ENCODE measurements at places on chromosomes 3 and 15.
A peak's percentile ranks its signal among the peaks of the same experiment; 100 is the strongest.

- DNase-seq = peak; percentile 67
Measured at GRCh38 chr15:39589815-39590644, 9.2 kb downstream of the THBS1 start.

DNA sequence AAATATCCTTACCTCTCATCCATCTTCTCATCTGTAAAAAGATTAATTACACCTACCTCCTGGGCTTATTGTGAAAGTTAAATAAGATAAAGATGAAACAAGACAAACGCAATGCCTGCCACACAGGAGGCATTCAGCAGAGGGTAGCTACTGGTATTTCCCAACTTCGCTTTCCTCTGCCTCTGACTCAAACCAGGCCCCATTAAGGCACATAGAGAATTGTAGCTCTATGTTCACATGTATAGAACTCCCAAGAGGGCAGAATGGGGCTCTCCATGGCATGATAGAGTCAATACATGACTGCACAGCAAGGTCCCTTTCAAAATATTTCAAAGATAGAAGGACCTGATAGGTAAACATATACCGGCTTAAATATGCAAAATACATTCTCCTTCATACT, 1.4 kb downstream of the LYSMD2 start:
- DNase-seq = no peak

- no peak for DNase-seq
Measured at GRCh38 chr3:53551324-53551723, 56.9 kb downstream of the CACNA1D start.

DNA sequence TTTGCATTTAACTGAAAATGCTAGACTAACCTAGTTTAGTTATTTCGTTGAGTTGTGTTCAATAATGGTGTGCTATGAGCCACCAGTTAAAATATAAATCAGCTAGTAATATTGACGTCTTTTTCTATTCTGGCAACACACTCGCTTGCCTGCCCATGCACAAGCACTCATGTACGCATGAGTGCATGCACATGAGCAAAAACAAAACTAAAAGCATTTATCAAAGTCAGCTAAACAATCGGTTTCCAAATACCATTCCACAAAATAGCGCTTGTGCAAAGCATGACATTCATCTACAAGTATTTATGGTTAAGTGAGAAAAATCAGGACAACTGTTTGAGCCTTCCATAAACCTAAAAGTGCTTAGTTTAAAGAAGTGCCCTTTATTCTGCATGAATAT, 13.1 kb upstream of the SAMMSON start:
- no peak for DNase-seq

GRCh38 chr3:127370906-127371305, 83.1 kb upstream of the PRR20G start:
- no peak for DNase-seq

- DNase-seq = no peak
Measured at GRCh38 chr15:60134609-60135008, 130.5 kb downstream of the FOXB1 start.

DNA sequence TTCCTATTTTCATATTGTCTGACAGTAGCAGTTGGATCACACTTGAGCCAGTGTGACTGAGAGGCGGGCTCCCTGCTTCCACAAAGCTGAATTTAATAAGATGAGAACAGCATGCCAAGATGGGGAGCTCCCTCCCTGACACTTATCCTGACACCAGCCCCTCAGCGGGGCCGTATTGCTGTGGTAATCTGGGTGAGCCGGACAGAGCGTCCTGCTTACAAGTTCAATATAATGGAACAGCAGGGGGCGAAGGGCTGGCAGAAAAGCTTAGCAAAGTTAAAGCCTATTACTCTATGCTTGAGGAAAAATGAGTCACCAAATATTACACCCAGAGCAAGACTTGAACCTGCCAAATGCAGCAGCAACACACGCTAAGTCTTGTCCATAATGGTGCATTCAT, 163.8 kb upstream of the CMC1 start:
- peak; percentile 36 for DNase-seq

DNA sequence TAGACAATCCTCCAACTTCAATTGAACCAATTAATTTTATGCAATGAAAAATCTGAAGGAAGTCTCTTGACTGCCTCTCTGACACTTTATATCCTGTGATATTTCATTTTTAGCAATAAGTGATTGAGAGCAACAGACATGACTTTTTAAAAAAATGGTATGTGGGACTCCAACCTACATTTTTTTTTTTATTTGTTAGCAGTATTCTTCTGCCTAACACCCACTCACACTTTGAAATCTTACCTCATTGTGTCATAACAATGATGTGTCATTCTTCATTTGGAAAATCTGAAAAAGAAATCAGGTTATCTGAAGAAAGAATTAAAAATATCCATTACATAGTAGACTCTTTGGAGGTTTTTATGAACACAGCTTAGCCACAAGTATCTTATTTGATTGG, 541.3 kb upstream of the KCNMB2 start:
- DNase-seq = no peak

DNA sequence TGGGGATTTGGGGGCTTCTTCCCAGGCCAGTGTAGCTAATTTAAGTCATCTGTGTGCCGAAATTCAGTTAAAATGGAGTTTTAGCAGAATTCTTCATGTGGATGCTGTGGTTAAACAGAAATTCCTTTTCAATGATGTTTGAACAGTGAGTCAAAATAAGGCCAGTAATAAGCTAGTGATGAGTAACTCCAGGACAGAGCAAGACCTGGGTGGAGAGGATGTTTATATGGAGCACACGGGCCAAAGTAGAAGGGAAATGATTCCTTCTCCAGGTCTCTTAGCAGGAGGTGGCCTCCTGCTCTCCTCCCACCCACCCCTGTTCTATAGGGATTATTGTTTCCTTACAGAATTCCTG, 31.9 kb upstream of the UACA start:
- DNase-seq = peak; percentile 82

DNA sequence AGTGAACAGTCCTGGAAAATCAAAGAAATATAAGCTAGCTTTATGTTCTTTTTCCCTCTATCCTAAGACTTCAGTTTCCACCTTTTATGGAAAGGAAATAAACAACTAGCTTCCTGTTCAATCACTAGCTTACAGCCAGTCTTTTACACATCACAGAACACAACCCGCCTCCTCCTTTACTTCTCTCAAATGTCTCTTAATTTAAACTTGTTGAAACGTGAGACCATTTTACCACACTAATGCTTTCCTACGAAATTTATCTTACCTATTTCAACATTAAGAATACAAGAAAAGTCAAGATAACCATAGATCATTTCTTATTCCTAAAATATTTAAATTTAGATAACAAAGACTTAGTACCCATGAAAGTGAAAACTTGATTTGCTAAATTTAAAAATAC, 6.2 kb downstream of the PRTG start:
- no peak for DNase-seq

DNA sequence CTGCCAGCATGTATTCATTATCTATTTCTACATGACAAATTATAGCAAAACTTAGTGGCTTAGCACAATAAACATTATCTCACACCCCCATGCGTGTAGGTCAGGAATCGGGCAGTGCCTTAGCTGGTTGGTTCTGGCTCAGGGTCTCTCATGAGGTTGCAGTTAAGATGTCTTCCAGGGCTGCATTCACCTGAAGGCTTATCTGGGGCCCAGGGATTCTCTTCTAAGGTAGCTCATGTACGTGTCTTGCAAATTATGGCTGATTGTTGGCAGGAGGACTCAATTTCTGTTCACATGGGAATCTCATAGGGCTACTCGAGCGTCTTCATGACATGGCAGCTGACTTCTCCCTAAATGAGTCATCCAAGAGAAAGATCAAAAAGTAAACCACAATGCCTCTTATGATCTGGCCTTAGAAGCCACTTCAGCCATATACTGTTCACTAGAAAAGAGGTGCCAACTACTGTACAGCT, 42.9 kb upstream of the TSC22D2 start:
- DNase-seq = peak; percentile 41

- no peak for DNase-seq
Measured at GRCh38 chr3:34109846-34110245, 311.4 kb downstream of the PDCD6IP start.

DNA sequence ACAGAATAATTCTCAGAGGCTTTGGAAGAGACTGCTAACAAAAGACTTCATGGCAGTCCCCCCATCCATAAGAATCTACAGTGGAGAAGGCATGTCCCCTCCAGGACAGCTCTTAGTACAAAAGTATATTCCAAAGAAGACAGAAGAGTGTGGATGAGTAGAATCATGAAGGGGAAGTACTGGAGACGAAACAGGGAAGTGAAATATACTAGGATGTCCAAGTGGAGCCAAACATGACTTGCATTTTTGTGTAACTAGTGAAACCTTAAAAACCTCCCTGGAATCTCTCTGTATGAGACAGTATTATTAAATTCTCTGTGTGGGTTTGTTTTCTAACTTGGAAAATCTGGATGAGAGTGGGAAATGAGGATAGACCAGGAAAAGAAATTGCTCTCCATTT, 312.4 kb downstream of the RSL24D1 start:
- no peak for DNase-seq

DNA sequence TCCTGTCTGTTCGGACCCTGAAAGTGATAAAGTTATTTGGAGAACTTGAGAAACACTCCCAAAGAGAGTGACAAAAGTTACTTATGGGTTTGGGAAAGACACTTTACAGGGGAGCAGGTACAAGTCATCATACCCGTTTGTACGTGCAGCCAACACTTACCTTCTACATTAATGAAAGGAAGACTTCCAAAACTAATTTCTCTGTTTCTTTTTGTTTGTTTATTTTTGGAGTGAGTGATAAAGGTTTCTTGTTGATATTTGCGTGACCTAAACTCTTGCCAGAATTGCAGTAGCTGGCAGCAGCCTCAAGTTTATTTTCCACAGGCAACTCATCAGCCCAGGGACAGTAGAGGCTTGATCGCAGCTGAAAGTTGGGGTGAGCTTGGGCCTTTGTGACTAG, 8.4 kb downstream of the ABHD2 start:
- peak; percentile 45 for DNase-seq

DNA sequence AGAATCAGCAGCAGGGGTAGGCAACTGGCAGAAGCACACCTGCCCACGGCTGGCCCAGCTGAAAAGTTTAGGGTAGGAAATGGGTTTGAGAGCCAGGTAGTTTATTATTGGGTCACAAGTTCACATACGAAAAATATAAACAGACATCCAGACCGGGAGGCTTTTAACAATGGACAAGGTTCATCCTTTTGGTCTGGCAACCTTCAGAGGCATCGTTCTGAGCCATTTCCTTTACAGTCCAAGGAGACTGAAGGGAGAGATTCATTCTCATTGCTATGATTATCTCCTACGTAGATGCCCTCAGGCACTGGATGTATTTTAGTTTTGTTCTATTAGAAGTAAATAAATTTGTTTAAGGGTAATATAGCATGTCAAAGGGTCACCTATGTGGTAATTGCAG, 248.0 kb upstream of the THBS1 start:
- no peak for DNase-seq

GRCh38 chr3:82927309-82928253, 1166.1 kb upstream of the GBE1 start:
- DNase-seq = no peak

DNA sequence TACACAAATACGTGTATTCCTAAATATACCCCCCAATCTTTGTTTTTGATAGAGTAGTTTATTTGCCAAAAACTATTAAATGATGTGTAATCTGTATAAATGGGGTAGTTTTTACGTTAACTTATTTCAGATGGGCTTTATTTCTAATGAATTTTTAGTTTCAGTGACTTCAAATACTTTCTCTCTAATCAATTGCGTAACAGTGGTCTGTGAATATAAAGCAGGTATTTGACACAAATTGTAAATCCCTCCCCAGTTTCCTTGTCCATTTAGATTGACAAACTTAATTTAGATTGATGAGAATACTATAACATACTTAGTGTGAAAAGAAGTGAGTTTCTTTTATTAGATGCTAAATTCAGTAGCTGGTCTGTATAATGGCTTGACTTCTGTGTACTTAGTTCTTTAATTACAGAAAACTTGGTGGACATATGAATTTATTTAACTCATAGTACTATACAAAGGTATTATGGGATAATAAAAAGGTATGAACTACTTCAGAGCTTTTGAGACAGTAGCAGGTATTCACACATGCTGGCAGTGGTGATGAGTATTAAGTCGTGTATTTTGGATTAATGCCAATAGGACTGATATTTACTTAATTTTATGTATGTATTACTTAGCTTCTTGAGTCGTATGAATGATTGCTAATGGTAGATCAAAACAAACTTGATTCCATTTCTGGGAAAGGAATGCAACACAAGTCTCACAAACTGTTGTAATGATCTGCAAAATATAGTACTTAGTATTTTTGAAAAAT, 81.6 kb downstream of the STT3B start:
- DNase-seq = no peak

DNA sequence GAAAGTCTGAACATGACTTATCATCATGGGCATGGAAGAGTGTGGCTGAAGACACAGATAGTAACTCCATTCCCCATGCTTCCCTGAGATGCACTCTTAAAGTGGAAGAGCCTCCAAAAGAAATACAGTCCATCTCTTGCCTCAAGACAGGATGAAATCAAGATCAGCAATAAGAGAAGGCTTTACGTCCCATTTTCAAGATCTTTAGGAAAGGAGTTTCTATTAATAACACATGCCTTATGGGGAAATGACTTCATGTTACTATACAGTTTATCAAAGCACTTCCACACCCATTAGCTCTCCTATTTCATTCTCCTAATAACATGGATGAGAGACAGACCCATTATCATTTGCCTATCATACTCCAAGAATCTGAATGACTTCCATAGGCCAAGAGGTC, 6.1 kb upstream of the KBTBD12 start:
- no peak for DNase-seq

- DNase-seq = no peak
Measured at GRCh38 chr3:183151086-183151485, 11.4 kb downstream of the LAMP3 start.

GRCh38 chr15:75156326-75157215, 45.1 kb upstream of the C15orf39 start:
- no peak for DNase-seq

- DNase-seq = peak; percentile 11
Measured at GRCh38 chr3:179272385-179272784, 21.5 kb upstream of the KCNMB3 start.

- DNase-seq = no peak
Measured at GRCh38 chr3:147371140-147371539, 35.2 kb downstream of the ZIC4 start.

DNA sequence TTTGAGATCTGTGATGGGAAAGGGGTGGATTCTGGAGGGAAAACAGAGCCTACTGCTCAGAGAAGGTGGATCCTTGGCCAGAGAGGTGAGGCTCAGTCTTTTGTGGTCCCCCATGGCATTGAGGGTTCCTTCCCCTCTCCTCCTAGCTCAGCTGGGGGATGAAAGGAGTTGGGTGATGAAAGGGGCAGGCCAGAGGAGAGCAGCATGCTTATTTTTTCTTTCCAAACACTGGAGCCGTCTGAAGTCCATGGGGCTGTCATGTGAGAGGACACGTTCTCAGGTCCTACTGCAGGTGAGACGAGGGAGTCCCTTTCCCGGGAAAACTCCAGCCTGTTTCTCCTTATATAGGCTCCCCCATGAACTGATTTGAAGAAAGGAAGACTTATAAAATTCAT, 71.4 kb downstream of the SCN5A start:
- DNase-seq = no peak

- DNase-seq = no peak
Measured at GRCh38 chr3:64355401-64355807, 130.1 kb upstream of the PRICKLE2 start.
